H7 (cell line): ENCODE measurements at places on chromosomes 5 and 9. TPM values are rescaled to one million over a fixed set of nuclear protein-coding genes. Genes with fewer than 3 reads are reported as not detected.

Gene RAPGEF1
- total RNA-seq = 47.1 and 49.6 TPM in 2 replicates

- DNase-seq = no peak
These were observed 21.9 kb upstream of the TNFSF15 start for GRCh38 chr9:114827641-114828302.

GRCh38 chr9:110334871-110335270 is 2.8 kb downstream of the TXNDC8 start:
- DNase-seq = no peak

GRCh38 chr5:40446910-40447309 is 232.8 kb upstream of the PTGER4 start:
- DNase-seq = no peak

Gene SLC6A3
- total RNA-seq = 0.07 TPM in 2 replicates

- DNase-seq = no peak
These were observed 115.2 kb upstream of the CXCL14 start for GRCh38 chr5:135694012-135694411.

Gene CXCL14
- 2.7 and 4.2 TPM in 2 replicates for total RNA-seq

DNA sequence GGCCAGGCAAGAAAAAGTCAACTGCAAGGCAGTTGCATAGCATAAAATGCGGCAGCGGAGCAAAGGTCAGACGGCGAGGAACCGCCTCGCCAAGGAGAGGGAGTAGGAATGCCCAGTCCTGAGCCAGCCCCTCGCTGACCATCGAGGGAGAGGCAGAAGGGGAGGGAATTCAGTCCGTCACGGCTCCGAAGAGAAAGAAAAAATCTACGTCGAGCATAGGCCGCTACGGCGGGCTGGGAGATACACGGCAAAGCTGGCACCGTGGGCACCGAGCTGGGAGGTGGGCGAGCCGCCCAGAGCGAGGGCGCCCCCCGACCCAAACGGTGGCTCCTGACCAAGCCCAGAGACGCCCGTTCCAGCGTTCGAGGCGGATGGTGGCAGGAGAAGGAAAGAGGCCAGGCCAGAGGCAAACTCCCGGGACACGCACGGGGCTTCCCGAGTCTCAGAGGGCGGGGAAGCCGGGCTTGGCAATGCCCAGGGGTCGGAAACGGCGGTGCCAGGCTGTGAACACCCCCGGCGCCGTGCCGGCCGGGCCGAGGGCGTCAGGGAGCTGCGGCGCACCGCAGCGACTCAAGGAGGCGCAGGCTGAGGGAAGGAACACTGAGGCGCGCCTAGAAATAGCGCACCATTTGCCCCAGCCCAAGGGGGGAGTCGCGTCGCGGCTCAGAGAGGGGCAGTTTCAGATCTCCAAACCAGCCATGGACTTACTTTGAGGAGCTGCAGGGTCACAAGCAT is 518 bp downstream of the SPRY4 start:
- DNase-seq = no peak

DNA sequence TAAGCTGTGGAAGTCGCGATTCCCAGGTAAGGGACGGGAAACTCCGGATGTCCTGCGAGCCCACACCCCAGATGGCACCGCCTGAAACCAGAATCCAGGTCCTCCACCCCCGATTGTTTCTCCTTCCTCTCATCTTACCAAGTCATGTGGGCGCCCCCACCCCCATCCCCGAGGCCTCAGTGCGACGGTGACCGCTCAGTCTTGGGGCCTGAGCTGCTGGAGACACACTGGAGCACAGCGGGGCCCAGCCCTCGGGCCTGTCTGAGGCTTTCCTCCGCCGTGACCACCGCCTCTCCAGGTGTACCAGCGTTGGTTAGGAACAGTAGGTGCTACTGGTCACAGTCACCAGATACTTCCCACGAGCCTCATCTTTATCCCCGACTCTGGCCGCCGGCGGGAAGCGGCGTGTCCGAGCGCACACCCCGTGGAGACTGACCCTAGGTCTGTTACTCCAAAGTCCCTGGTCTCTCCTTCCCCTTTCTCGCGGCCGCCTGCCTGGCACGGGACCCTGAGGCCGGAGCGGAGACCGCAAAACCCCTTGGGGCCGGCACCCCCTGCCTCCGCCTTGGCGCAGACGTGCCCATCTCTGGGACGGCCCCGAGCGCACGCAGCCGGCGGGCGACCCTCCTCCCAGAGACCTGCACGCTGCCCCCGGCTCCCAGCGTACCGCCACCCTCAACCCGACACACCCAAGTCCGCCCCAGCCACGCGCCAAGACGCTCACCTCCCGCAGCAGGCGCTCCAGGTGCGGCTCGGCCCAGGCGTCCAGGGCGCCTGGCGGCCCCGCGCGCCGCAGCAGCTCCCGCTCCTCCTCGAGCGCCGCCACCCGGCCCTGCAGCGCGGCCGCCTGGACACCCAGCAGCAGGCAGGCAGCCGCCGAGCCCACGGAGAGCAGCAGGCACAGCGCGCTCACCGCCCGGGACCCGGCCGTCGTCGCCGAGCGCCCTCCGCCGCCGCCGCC is 733 bp downstream of the COL23A1 start:
- DNase-seq = peak; percentile 83

DNA sequence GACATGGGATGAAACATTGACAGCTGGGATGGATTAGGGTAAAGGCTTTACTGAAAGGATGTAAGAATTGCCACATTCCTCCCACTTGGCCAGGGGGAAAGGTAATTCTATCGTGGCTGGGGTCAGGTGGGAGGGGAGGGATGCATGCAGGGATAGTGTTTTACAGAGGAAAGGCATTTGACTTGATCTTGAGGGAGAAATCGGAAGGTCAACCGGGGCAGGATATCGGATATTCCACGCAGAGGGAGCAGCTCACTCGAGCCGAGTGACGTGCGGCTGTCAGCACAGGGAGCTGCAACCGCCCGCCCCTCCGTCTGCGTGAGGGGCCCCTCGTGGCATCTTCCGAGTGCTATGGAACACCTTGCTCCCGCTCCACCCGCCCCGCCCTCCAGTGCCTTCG is 63.4 kb upstream of the ADAMTS2 start:
- DNase-seq = peak; percentile 64

DNA sequence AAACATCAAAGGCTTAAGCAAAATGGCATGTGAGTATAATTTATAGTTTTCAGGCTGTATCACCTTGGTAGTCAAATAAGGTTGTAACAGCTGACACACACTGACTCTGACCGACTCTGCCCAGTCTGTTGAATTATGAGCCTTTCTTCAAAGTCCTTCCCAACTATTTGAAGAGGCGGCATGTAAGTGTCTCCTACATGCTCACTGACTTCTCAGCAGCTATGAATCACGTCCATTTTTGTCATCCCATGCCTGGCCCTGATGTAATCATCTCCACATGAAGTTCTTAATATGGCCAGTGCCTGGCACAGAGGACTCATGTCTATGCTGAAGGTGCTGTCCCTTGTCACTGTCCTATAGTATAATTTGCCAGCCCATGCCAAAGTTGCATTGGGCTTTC is 5.1 kb upstream of the PTBP3 start:
- no peak for DNase-seq

- DNase-seq = peak; percentile 89
These were observed 158.7 kb upstream of the IER5L start for GRCh38 chr9:129336601-129337331.

Gene PRLR
- total RNA-seq = 1.5 and 2.0 TPM in 2 replicates

DNA sequence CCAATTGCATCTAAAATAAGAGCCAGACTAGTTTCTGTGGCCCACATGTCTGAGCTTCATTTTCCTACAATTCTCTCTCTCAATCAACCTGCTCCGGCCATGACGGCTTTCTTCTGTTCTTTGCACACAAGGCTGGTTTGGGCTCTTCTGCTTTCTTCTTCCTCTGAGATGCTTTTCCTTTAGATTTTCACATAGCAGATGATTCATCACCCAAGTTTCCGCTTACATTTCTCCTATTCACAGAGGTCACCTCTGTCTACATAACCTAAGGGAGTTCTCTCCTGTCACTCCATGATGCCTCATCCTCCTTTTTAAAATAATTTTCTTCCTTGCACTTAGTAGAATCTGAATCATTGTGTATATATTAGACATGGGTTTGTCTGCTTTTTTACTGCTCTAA is 334.6 kb upstream of the TUSC1 start:
- no peak for DNase-seq

GRCh38 chr9:125527471-125528002 is 179.5 kb downstream of the MAPKAP1 start:
- DNase-seq = no peak

- DNase-seq = no peak
These were observed 70.5 kb downstream of the PIK3R1 start for GRCh38 chr5:68285851-68286611.

DNA sequence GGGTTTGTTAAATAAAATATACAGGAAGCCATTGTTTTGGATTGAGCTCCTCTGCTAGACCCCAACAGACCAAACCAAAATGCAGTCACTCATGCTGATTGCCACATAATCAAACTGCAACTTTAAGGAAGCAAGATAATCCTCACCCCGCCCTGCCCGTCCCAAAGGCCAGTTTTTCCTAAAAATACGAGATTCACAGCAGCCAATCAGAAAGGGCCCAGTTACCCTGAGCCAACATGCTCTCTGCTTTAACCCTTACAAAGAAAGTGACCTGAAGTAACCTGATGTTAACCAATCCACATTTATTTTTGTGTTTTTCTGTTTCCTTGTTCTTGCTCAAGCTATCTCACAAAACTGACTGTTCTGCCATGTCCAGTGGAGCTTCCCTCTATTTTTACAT is 21.5 kb upstream of the RNF20 start:
- no peak for DNase-seq

DNA sequence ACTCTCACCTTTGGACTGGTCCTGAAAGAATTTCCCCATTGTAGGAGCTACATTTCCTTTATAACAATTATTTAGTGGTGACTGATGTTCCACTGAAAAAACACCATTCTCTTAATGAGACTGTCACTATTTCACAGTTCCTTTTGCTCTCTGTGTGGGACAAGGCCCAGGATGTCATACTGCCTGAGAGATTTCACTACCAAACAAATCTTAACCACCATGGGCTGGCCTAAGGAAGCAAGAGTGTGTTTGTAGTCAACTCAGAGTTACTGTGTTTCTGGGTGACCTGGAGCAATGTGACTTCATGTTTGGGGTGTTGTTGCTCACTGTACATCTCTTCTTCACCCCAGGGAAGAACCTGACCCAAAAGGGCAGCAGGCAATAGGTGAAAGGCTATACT is 50.1 kb upstream of the ZNF608 start:
- DNase-seq = no peak

Gene LEAP2
- total RNA-seq = 0.70 and 0.94 TPM in 2 replicates

- DNase-seq = peak; percentile 81
These were observed 2.5 kb upstream of the ZNF608 start for GRCh38 chr5:124748687-124749594.

Gene RAI14
- total RNA-seq = 62.0 and 65.4 TPM in 2 replicates

DNA sequence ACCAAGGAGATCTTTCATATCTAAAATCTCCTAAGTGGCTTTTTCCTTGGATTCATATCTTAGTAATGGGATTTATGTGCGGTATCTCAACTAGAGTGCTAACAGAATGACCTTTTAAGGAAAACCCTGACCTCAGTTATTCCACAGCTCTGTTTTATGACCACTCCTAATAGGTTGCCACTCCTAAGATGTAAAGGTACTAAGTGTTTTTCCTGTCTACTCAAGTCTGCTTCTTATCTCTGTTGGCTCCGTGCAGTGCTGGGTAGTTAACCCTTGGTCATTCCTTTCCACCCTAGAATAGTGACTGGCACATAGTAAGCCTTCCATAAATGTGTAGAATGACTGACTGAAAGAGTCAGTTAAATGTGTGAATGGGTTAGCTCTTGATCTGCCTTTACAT is 161.4 kb downstream of the DOCK2 start:
- no peak for DNase-seq

- DNase-seq = no peak
These were observed 13.3 kb upstream of the STING1 start for GRCh38 chr5:139495638-139496435.

- DNase-seq = no peak
These were observed 91.9 kb downstream of the CAMSAP1 start for GRCh38 chr9:135815413-135815812.

- no peak for DNase-seq
These were observed 135.6 kb downstream of the ICE1 start for GRCh38 chr5:5558102-5558501.

- DNase-seq = peak; percentile 27
These were observed 676 bp downstream of the NOL6 start for GRCh38 chr9:33472881-33473615.

Gene DNLZ
- 11.2 and 20.2 TPM in 2 replicates for total RNA-seq

DNA sequence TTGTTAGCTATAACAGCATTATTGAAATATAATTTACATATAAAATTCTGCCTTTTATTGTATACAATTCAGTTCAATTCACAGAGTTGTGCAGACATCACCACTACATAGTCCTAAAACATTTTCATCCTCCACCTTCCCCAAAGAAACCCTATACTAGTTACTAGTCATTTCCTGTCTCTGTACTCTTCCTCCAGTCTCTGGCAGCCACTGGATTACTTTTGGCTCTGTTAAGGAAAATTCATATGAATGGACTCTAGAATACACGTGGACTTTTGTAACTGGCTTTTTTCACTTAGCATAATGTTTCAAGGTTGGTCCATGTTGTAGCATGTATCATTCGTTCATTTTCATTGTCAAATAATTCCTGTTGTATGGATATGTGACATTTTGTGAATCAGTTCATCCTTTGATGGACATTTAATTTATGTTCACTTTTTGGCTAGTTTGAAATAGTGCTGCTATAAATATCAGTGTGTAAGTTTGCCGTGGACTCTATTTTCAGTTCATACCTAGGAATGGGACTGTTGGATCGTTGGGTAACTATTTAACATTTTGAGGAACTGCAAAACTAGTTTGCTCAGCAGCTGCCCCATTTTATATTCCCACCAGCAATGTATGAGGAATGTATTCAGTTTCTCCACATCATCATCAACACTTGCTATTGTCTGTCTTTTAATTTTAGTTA is 9.7 kb downstream of the ICE1 start:
- no peak for DNase-seq

Gene DMRTA1
- 3.4 and 4.0 TPM in 2 replicates for total RNA-seq

Gene ADAMTS19
- 13.0 and 26.3 TPM in 2 replicates for total RNA-seq

GRCh38 chr5:130032807-130033206 is 128.5 kb downstream of the CHSY3 start:
- DNase-seq = no peak

Gene TRAF1
- 0.97 and 1.4 TPM in 2 replicates for total RNA-seq

- DNase-seq = no peak
These were observed 594.9 kb downstream of the CCDC171 start for GRCh38 chr9:16147726-16148125.

Gene CNTFR
- total RNA-seq = 26.6 and 43.2 TPM in 2 replicates

GRCh38 chr5:109155625-109156024 is 254.1 kb downstream of the PJA2 start:
- no peak for DNase-seq

- no peak for DNase-seq
These were observed 3.3 kb upstream of the CD180 start for GRCh38 chr5:67199859-67200258.

Gene CBY3
- total RNA-seq = 0.44 TPM in 1 of 2 replicates, not detected in the other
